ENCODE measurements at places on chromosomes 12 and 14. TPM values are rescaled to one million over a fixed set of nuclear protein-coding genes. Genes with fewer than 3 reads are reported as not detected.
A peak's percentile ranks its signal among the peaks of the same experiment; 100 is the strongest.

- ATAC-seq, result no peak
These were observed 560.4 kb upstream of the FLRT2 start for GRCh38 chr14:84969501-84969900.

GRCh38 chr12:8678661-8679111 lies 16.1 kb upstream of the MFAP5 start:
- no peak for ATAC-seq

DNA sequence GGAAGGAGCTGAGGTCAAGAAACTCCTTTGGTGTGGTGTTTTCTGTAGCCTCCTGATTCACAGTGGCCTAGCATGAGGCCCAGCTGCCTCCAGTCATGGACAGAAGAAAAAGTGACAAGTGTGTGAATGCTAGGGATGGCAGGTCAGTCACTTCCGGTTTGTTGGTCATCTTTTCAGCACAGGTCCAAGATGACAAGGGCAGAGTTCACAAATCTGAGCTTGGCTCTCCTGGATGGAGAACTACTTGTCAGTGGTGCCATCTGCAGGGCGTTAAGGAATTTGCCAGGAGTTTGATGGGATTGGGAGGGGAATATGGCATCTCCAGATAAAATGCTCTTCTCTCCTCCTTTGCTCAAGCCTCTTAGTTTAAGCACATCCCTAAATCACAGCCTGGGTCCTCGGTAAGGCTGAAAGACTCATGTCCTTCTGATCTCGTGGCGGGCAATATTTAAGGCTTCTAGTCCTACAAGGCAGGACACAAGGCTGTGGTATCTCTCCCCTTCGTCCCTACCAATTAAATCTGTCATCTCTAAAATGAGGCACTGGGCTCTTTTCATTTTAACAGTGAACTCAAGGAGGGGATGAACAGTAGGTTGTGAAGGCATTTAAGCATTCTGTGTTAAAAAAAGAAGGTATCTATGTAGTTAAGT lies 10.0 kb downstream of the TUBA1B start:
- ATAC-seq, result no peak

DNA sequence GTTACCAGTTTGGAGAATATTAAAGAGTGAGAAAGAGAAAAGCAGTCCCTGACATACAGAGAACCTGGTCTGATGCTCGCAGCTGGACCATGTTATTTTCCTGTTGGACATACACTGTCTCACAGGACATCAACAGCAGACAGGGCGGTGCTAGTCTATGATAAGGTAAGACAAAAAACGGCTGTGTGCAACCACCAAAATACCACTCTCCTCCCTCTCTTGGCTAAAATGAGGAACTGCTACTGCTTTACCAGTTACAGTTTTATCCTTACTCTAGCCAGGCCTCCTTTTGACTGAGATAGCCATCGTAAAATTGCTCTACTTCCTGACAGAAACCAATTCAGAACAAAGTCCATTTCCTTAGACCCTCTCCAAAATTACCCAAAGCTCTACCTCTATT lies 47.0 kb upstream of the ERGIC2 start:
- no peak for ATAC-seq

DNA sequence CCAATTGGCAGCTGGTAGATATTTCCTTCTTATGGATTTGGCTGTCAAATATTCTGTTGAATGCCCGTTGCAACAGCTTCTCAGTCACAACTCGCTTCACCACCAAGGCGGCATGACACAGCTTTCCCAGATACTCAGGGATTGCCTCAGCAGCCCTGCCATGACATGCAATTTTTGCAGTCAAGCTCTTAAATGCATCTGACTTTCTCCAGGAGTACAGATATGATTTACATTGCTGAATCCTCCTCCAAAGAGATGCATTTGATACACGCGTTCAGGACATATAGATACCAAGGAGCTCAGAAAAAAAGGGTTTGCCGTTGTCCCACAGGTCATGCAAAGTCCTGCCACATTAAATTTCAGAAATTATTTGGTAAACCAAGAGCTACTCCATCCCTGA lies 6.5 kb downstream of the KRT5 start:
- ATAC-seq, result no peak

DNA sequence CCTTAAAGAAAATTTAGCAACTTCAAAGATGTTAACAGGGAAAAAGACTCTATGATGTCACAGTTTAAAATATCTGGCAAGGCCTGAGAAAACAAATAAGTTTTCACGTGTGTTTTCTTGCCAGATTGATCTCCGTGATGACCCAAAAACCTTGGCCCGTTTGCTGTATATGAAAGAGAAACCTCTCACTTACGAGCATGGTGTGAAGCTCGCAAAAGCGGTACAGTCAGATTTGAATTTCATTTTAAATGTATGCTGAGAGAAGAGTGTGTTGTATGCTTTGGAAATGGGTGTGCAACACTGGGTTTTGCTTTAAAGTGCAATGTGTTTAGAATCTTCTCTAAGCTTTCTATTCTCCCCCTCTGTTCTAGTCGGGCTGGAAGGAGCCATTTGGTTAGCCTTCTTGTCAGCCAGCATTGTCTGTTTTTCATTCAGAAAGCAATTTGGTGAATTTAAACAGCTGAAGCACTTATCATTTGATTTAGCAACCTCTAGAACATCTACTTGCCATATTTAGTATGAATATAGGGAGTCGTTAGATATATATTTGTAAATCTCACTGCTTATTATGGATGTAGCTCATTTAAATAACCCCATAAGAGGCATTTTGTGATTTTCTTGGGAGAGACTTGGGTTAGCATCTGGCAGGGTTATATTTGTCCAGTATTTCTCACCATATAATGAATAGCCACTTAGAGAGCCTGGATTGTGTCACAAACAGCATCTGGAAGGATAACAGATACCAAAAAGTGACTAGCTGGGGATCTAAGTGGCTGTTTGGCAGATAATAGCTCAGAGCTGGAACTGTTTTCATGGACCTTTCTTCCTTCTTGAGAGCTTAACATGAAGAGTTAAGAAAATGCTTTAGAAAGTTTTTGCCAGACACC lies 35.5 kb downstream of the GPHB5 start:
- peak; percentile 89 for ATAC-seq

ANKS1B gene
- 1.8 TPM for total RNA-seq

CFAP251 gene
- total RNA-seq, result 12.6 TPM

NGB gene
- total RNA-seq, result not detected

ZNF705A gene
- total RNA-seq, result not detected

TEDC1 gene
- 23.3 TPM for total RNA-seq
